Naive thymus-derived CD8-positive, alpha-beta T cell (primary cell): ENCODE measurements at places on chromosomes 3 and 15. TPM values are rescaled to one million over a fixed set of nuclear protein-coding genes. Genes with fewer than 3 reads are reported as not detected.

DNA sequence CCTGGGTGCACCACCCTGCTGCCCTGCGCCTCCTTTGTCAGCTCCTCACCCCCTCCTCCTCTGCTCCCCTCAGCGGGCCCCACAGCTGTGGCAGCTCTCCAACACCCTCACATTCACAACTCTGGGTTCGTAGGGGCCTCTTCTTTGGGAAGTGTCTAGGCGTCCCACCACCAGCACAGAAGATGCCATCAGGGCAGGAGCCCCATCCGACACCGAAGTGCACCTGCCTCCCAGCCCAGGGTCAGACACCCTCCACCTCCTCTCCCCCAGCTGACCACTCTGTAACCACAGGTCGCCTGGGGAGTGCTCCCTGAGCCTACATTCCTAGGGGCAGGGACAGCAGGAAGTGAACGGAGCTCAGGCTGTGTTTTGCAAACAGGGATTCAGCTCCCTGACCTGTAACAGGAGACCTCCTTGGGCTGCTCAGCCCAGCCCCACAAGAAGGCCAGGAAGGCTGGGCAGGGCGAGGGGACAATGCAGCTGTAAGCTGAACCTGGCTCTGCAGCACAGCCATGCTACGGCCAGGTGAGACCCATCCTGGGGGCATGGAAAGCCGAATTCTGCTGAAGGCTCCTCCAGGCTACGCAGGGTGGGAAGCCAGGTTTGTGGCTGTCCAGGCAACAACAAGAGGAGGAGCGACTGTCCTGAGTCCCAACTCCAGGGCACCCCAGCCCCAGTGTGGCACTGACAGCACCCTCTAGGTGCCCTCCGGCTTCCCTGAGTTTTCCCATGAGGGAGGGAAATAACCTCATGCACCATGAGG, 269.0 kb downstream of the GOLGA6L6 start:
- H3K36me3 ChIP-seq, result no peaks in the 10 kb centered on the region
- H3K4me3 ChIP-seq, result no peak overlapping the region
- no peaks in the 10 kb centered on the region for H3K27me3 ChIP-seq
- H3K4me1 ChIP-seq, result no peaks in the 10 kb centered on the region

- no peaks in the 10 kb centered on the region for H3K4me1 ChIP-seq
- no peak overlapping the region for H3K27ac ChIP-seq
- H3K4me3 ChIP-seq, result no peak overlapping the region
- no peaks in the 10 kb centered on the region for H3K36me3 ChIP-seq
- no peak for DNase-seq
- H3K27me3 ChIP-seq, result no peaks in the 10 kb centered on the region
These were observed 2.7 kb downstream of the TEX55 start for GRCh38 chr3:119148493-119149180.

DNA sequence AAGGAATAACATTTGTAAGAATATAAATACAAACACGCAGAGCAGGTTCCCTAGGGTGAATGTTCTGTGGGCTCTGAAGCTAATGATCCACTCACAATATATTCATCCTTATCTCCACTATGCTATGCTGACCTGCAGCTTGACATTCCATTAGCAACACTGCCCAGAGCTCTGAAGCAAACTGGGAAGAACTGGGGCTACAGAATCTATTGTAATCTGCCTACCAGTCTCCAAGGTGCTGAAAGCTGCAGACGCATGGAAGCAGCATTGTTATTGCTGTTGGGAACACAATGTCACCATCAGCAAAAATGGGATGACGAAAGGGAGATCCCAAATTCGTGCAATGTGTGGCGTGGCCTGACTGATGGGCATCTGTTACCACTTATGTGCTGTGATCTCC, 316.7 kb upstream of the RORA start:
- no peak overlapping the region for H3K27ac ChIP-seq
- peaks cover 21% of the 10 kb centered on the region for H3K27me3 ChIP-seq
- no peaks in the 10 kb centered on the region for H3K4me1 ChIP-seq
- H3K36me3 ChIP-seq, result peaks cover 2% of the 10 kb centered on the region
- H3K4me3 ChIP-seq, result no peak overlapping the region
- no peak for DNase-seq

DNA sequence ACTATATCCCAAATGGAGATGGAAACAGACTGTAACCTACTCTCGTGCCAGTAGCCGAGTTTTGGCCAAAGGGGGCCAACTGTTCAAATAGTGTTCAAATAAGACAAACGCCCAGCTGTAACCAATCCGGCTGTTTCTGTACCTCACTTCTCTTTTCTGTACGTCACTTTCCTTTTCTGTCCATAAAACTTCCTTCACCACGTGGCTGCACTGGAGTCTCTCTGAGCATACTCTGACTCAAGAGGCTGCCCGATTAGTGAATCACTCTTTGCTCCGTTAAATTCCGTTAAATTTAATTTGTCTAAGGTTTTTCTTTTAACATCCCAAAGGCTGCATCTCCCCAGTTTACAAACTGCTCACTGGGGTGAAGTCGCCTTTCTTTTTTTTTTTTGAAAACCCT, 219.2 kb upstream of the P2RY1 start:
- H3K36me3 ChIP-seq, result no peaks in the 10 kb centered on the region
- H3K27ac ChIP-seq, result no peak overlapping the region
- no peak overlapping the region for H3K4me3 ChIP-seq
- no peaks in the 10 kb centered on the region for H3K27me3 ChIP-seq

- no peaks in the 10 kb centered on the region for H3K27me3 ChIP-seq
- H3K27ac ChIP-seq, result no peak within 1 kb of the TSS
- DNase-seq, result no peak
- H3K36me3 ChIP-seq, result no peaks in the 10 kb centered on the region
These were observed at the start of gene CCR3 for GRCh38 chr3:46242120-46242519. CCR3 (plus strand) TSS chr3:46242460; CDS start chr3:46265159, 22,699 bp downstream.

DNA sequence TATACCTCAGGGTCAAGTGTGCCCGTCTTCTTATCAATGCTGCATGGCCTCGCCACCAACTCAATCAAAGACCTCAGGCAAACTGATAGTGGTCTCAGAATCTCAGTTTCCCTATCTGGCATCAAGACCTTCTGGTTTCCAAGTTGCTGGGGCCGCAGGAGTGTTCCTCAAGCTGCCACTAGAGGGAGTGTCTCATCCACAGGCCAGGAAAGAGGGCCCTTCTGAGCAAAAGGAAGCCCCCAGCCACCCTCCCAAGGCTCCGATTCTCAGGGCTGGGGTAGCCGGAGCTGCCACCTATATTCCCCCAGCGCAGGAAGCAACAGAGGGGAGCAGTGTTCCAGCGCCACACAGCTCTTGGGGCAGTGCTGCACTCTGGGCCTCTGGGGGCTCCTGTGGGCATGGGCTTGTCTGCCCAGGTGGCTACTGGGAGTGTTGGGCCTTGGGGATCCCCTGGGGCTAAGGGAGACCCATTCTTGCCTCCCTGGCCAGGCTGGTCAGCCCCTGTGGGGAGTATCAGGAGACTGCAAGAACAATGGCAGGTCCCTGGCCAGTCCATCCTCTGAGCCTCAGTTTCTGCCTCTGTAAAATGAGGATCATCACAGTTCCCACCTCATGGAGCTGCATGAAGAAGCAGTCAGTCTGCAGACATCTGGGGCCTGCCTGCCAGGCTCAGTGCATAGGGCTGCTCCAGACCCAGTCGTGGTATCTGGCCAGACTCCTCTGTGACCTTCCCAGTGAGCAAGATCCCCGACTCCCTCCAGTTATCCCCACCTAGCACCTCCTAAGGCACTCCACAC, 23.4 kb upstream of the SEC13 start:
- DNase-seq, result peak; percentile 59
- no peak overlapping the region for H3K4me3 ChIP-seq
- H3K36me3 ChIP-seq, result no peaks in the 10 kb centered on the region

DNA sequence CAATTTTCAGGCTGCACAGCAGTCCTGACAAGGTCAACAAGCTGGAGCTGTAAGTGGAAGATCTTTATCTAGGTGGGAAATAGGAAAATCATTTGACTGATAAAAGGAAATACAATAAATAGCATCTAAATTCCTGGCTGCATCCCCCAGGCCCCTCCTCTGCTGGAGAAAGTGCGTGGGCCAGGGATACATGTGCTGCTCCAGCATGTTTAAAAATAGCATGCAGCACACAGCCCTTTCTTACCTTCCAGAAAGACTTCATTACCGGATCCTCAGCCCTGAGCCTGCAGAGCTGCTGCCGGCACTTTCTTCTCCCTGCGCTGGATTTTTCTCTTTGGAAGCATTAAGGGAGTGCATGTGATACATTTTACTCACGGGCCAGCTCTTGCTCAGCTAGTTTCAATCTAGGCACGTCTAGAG, 77.3 kb downstream of the HMG20A start:
- H3K27me3 ChIP-seq, result peaks cover 2% of the 10 kb centered on the region
- H3K4me3 ChIP-seq, result no peak overlapping the region
- no peak for DNase-seq
- no peaks in the 10 kb centered on the region for H3K36me3 ChIP-seq
- H3K4me1 ChIP-seq, result peaks cover 9% of the 10 kb centered on the region

- peak overlapping the region; percentile 97 for H3K27ac ChIP-seq
- H3K27me3 ChIP-seq, result no peaks in the 10 kb centered on the region
- peaks cover 59% of the 10 kb centered on the region for H3K4me1 ChIP-seq
- H3K36me3 ChIP-seq, result peaks cover 2% of the 10 kb centered on the region
- peak overlapping the region; percentile 91 for H3K4me3 ChIP-seq
These were observed 2.2 kb downstream of the SLC12A6 start for GRCh38 chr15:34335176-34336032.

DNA sequence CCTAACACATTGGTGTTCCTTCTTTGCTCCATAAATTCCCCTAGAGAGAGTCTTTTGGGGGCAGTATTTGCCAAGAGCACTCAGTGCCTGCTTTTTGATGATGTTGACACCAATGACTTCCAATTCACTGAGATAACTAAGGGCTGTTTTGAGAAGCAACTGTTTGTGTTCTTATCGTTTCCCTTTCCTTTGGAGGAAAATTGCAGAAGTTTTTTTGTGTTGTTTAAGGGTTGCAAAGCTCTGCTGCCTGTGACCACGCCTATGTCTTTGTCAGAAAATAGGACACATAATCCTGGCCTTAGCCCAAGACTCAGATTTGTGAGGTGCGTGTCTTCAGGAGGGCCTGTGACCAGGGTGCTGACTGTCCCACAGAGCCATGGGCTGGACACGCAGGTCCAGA, 99.6 kb downstream of the FAM43A start:
- peaks cover 11% of the 10 kb centered on the region for H3K27me3 ChIP-seq
- H3K4me1 ChIP-seq, result no peaks in the 10 kb centered on the region
- no peaks in the 10 kb centered on the region for H3K36me3 ChIP-seq
- no peak for DNase-seq

DNA sequence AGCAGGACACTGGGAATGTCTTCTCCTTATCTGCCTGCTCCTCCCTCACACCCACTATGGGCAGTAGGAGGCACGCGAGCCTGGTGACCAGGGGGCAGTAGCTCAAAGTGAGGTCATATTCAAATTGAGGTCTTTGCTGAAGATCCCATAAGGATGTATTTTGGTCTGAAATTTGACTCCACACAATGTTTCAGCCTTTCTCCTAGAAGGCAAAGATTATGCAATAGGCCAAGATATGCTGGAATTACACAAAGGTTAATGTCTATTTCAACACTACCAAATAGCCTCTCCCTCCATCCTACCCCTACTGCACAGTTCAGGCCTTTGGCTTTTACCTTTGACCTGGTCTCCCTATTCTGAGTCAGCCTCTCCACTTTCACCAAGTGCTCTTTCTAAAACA, 203.0 kb downstream of the TIGIT start:
- H3K36me3 ChIP-seq, result peaks cover 19% of the 10 kb centered on the region
- H3K27me3 ChIP-seq, result peaks cover 2% of the 10 kb centered on the region
- no peak for DNase-seq
- no peak overlapping the region for H3K4me3 ChIP-seq

GRCh38 chr3:165522386-165522785, 314.8 kb downstream of the BCHE start:
- DNase-seq, result no peak
- H3K4me3 ChIP-seq, result no peak overlapping the region
- H3K27ac ChIP-seq, result no peak overlapping the region
- no peaks in the 10 kb centered on the region for H3K36me3 ChIP-seq

DNA sequence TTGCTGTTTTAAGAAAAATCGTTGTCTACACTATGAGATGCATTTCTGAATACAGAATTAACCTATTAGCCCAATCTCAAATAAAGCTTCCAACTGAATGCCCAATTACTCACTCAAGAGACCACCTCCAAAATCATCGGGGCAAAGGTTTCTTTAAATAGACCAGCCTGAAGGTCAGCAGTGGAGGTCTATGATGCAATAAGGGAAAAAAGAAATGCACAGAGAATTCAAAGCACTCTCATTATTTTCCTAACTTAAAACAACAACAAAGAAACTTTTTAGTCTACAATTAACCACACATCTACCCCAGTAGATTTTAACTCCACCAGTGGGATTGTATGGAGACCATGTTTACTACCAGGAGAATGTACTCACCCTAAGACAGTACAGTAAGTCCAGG, 657.7 kb upstream of the CCDC54 start:
- DNase-seq, result no peak
- H3K27me3 ChIP-seq, result no peaks in the 10 kb centered on the region
- H3K36me3 ChIP-seq, result no peaks in the 10 kb centered on the region
- no peak overlapping the region for H3K27ac ChIP-seq
- H3K4me3 ChIP-seq, result no peak overlapping the region

DNA sequence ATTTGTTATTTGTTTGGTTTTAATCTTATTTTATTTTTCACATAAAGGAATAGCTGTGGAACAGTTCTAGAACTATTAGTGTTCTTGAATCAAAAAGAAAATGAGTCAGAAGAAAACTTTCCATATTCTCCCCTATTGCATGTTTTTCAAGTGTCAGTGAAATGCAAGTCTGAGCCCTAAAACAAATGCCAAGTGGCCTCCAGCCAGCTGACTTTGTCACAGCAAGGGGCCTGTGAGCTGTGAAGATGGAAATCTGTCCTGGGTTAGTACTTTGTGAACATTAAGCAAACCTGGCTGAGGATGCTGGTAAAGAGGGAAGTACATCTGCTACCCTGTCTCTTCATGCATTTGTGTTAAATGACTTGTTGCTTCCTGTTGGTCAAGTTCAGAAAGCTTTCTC, 14.2 kb downstream of the LRRC49 start:
- no peak overlapping the region for H3K27ac ChIP-seq
- peaks cover 29% of the 10 kb centered on the region for H3K36me3 ChIP-seq
- no peak overlapping the region for H3K4me3 ChIP-seq
- H3K27me3 ChIP-seq, result peaks cover 18% of the 10 kb centered on the region
- DNase-seq, result no peak

- H3K4me1 ChIP-seq, result no peaks in the 10 kb centered on the region
- H3K4me3 ChIP-seq, result no peak overlapping the region
- DNase-seq, result no peak
- H3K36me3 ChIP-seq, result no peaks in the 10 kb centered on the region
- no peaks in the 10 kb centered on the region for H3K27me3 ChIP-seq
These were observed 208.6 kb downstream of the ZIC4 start for GRCh38 chr3:147197739-147198138.

The RTF1 gene
- total RNA-seq, result 34.4 TPM

The C3orf62 gene
- total RNA-seq, result 12.1 TPM

The ISL2 gene
- total RNA-seq, result not detected

The PRSS50 gene
- not detected for total RNA-seq

The LYSMD4 gene
- 14.5 TPM for total RNA-seq

The ESYT3 gene
- total RNA-seq, result not detected
